ENCODE measurements at places on chromosomes 2 and 18. TPM values are rescaled to one million over a fixed set of nuclear protein-coding genes. Genes with fewer than 3 reads are reported as not detected.

SERPINB12 gene
- total RNA-seq: not detected

FOXD4L1 gene
- total RNA-seq: under 0.01 TPM

DARS1 gene
- total RNA-seq: 85.4 TPM

GALNT5 gene
- 7.6 TPM for total RNA-seq

CTLA4 gene
- not detected for total RNA-seq

CFC1 gene
- total RNA-seq: not detected

ID2 gene
- total RNA-seq: 31.5 TPM

EVA1A gene
- total RNA-seq: 50.7 TPM

HS6ST1 gene
- total RNA-seq: 104 TPM

TNFRSF11A gene
- under 0.01 TPM for total RNA-seq

LBH gene
- total RNA-seq: 39.8 TPM

PHLPP1 gene
- total RNA-seq: 5.6 TPM

Measured in epithelial cell of alveolus of lung (primary cell).